ENCODE measurements at places on chromosomes 2 and 18.

DNA sequence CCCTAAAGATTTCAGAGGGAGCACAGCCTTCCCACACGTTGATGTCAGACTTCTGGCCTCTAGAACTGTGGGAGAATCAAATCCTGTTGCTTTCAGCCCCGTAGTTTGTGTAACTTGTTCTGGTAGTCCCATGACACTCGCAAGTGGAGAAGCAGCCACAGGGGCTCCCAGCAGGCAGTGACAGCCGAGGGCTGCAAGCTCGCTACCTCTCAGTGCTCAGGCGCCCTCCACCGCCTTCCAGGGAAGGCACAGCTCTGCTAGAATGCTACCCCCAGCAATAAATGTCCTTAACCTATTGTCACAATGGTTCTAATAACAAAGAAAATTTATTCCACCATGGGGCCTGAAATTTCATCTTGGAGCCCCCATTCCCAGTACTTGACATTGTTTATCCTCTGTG is 143.1 kb upstream of the ZNF236 start:
- DNase-seq: no peak

DNA sequence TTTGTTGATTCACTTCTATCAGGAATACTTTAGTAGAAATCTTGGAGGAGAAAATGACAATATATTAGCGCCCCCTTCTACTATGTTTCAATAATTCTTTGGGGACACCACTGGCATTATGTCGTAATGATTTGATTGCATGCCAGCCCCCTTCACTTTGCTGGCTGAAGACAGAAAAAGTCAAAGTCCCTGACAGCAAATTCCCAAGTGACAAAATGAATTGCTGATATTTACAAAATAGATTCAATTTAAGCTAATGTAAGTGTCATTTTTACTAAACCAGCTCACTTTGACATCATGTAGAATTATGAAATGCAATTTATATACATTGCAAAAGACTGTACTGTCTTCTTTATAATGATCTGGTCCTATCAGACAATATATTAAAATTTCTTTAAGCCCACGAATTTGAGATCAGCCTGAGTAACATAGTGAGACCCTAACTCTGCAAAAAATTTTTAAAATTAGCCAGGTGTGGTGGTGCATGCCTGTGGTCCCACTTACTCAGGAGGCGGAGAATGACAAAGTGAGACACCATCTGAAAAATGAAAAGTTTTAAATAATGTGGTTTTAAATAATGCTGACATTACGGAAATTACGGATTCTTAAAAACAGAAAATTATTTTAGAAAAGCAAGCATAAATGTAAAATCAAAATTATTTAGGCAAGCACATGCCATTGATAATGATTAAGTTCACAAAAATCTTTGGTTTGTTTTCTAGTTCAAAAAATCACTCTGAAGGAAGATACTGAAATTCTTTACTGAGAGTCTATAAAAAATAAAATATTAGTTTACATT is 520.1 kb upstream of the PKDCC start:
- no peak for DNase-seq

DNA sequence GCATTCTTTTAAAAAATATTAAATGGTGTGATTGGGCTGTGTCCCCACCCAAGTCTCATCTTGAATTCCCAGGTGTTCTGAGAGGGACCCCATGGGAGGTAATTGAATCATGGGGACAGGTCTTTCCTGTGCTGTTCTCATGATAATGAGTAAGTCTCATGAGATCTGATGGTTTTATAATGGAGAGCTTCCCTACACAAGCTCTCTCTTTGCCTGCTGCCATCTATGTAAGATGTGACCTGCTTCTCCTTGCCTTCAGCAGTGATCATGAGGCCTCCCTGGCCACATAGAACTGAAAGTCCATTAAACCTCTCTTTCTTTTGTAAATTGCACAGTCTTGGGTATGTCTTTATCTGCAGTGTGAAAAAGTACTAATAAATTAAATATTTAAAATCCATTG is 10.3 kb downstream of the PPM1B start:
- DNase-seq: no peak

GRCh38 chr2:230327418-230328154 is 593 bp downstream of the SP140L start:
- no peak for DNase-seq

DNA sequence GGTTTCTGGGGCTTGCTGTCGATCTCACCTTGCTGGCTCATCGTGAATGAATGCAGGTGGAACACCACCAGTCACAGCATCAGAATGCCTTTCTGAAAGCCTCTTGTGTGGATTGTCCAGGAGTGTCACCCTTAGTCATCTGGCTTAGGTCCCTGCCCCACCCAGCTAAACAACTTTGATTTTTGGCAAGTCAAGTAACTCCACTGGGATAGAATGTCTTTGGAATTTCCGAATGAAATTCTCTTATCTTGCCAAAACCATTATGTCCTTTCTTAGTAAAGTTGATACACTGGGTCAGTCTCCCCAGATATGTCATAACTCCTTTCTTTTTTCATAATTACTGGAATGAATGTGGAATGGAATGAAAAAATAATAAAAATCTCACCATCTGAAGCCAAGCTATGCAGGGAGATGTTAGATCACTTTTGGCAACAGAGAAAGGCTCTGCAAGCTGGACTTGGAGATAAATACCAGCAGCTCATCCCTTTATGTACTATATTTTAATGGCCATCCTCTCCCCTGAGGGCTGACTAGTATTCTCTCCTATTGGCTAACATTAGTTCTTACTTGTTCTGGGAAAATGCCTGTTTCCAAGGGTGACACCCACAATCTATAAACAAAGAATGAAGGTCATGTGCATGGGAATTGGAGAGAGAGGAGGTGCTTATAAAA is 35.4 kb downstream of the INSIG2 start:
- no peak for DNase-seq

Measured in stimulated activated CD8-positive, alpha-beta memory T cell treated with anti-CD3 and anti-CD28 coated beads, Interleukin-12 subunit alpha, Interleukin-12 subunit beta, amount 100 ng/mL, for 4 hours (primary cell).